ENCODE measurements at places on chromosomes 12 and 14. TPM values are rescaled to one million over a fixed set of nuclear protein-coding genes. Genes with fewer than 3 reads are reported as not detected.

The GPR68 gene
- total RNA-seq: not detected

The PLEKHH1 gene
- total RNA-seq: 15.0 TPM

The SERPINA5 gene
- 4.3 TPM for total RNA-seq

The DDX47 gene
- 36.4 TPM for total RNA-seq

The CCDC197 gene
- total RNA-seq: not detected

The NPAS3 gene
- not detected for total RNA-seq

GRCh38 chr12:118299791-118300460, 72.8 kb downstream of the TAOK3 start:
- no peaks in the 10 kb centered on the region for H3K4me1 ChIP-seq
- no peak overlapping the region for H3K4me3 ChIP-seq
- no peak overlapping the region for H3K27ac ChIP-seq

- no peaks in the 10 kb centered on the region for H3K27me3 ChIP-seq
- H3K4me3 ChIP-seq: no peak overlapping the region
- peaks cover 67% of the 10 kb centered on the region for H3K36me3 ChIP-seq
- DNase-seq: no peak
Observed at GRCh38 chr12:121250359-121250758, 40.4 kb downstream of the P2RX4 start.

GRCh38 chr14:100775831-100776591, 49.3 kb downstream of the DLK1 start:
- no peak overlapping the region for H3K4me3 ChIP-seq
- H3K27me3 ChIP-seq: no peaks in the 10 kb centered on the region
- H3K4me1 ChIP-seq: no peaks in the 10 kb centered on the region
- H3K36me3 ChIP-seq: no peaks in the 10 kb centered on the region

DNA sequence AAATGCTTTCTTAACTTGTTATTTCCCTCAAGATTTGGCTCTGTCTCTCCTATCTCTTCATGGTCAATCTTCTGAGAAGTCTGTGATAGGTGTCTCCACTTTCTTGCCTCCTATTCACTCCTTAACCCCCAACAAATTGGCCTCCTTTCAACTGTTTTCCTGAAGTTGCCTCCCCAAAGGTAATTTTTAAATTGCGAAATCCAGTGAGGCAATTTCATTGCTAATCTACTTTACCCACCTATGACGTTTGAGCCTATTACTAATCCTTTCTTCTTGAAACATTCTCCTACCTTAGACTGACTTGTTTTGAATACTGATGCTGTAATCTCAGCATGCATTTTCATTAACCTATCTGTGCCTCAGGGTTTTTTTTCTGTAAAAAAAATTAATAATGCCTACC, 6.0 kb upstream of the KCNH5 start:
- no peak overlapping the region for H3K4me3 ChIP-seq
- DNase-seq: no peak
- no peaks in the 10 kb centered on the region for H3K27me3 ChIP-seq
- no peaks in the 10 kb centered on the region for H3K4me1 ChIP-seq
- H3K36me3 ChIP-seq: no peaks in the 10 kb centered on the region

- no peaks in the 10 kb centered on the region for H3K36me3 ChIP-seq
- H3K27me3 ChIP-seq: no peaks in the 10 kb centered on the region
- no peak overlapping the region for H3K4me3 ChIP-seq
- no peak overlapping the region for H3K27ac ChIP-seq
- DNase-seq: no peak
Observed at GRCh38 chr12:3454780-3455179, 36.2 kb upstream of the PRMT8 start.

DNA sequence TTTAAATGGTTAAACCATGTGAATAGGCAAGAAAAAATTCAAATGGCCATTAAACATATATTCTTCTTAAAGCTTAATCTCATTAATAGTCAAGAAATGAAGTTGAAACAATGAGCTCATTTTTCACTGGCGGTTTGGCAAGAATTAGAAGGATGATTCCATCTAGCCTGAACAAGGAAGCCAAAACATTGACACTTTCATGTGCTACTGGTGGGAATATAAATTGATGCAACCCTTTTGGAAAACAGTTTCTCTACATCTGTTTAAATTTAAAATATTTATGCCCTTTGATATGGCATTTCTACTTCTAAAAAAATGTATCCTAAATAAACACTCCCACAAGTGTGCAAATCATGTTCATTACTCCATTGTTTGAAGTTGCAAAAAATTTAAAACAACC, 174.7 kb upstream of the HIF1A start:
- no peaks in the 10 kb centered on the region for H3K36me3 ChIP-seq
- no peaks in the 10 kb centered on the region for H3K27me3 ChIP-seq
- DNase-seq: no peak
- H3K4me3 ChIP-seq: no peak overlapping the region

DNA sequence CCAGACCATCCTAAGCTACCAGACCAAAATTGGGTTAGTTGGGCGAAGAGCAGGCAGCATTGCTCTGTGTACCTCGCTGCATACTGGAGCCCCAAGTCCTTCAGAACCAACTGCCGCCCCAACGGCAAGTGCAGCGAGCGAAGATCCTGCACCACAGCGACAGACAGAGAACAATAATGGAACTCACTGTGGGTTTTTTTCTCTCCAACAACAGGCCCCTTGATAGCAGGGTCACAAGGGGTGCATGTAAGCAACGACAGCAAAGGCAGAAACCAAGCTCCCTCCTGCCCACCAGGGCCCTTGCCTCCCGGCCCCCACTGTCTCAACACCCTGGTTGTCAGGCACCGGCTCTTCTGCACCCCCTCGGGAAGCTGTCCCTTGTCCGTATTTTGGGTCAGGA, 39.0 kb downstream of the RNF34 start:
- H3K27ac ChIP-seq: no peak overlapping the region
- peaks cover 38% of the 10 kb centered on the region for H3K36me3 ChIP-seq
- DNase-seq: no peak
- no peaks in the 10 kb centered on the region for H3K4me1 ChIP-seq

- DNase-seq: no peak
- H3K4me3 ChIP-seq: no peak overlapping the region
- no peaks in the 10 kb centered on the region for H3K27me3 ChIP-seq
- no peak overlapping the region for H3K27ac ChIP-seq
- H3K4me1 ChIP-seq: no peaks in the 10 kb centered on the region
- no peaks in the 10 kb centered on the region for H3K36me3 ChIP-seq
Observed at GRCh38 chr14:36676236-36676635, 14.6 kb downstream of the PAX9 start.
